ENCODE measurements at places on chromosomes 5 and 9.

DNA sequence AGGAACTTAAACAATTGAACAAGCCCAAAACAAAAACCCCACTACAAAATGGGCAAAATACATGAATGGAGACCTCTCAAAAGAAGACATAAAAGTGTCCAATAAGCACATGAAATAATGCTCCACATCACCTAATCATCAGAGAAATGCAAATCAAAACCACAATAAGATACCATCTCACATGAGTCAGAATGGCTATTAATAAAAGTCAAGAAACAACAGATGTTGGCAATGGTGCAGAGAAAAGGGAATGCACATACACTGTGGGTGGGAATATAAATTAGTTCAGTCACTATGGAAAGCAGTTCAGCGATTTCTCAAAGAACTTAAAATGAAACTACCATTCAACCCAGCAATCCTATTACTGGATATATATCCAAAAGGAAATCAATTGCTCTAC is 337.4 kb upstream of the GRIA1 start:
- DNase-seq = no peak

GRCh38 chr5:150645070-150645700 is 4.7 kb downstream of the SYNPO start:
- no peak for DNase-seq

- DNase-seq = no peak
Observed at GRCh38 chr9:93810028-93810971, 144.9 kb downstream of the BARX1 start.

- no peak for DNase-seq
Observed at GRCh38 chr9:133793471-133793870, 55.3 kb upstream of the SARDH start.

GRCh38 chr5:81268521-81269196 is 32.7 kb upstream of the ZCCHC9 start:
- DNase-seq = no peak

GRCh38 chr5:74640954-74641734 is 616 bp upstream of the ENC1 start:
- DNase-seq = no peak

DNA sequence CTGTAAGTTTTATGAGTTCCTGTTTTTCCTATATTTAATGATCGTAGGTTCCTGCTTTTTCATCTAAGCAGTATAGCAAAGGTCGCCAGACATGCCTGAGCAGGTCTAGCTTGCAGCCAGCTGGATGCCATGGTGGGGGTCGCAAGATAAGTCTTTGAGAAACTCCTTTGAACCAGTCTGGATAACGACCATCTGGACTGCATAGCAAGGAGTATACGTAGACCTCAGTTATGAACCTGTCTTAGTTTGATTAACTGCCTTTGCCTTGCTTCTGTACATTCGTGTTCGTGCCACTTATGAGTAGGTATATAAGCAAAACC is 8.4 kb upstream of the SPATA31E1 start:
- DNase-seq = no peak

- no peak for DNase-seq
Observed at GRCh38 chr9:129237164-129237611, 59.1 kb upstream of the IER5L start.

GRCh38 chr5:60993425-60993824 is 48.4 kb downstream of the NDUFAF2 start:
- DNase-seq = no peak

DNA sequence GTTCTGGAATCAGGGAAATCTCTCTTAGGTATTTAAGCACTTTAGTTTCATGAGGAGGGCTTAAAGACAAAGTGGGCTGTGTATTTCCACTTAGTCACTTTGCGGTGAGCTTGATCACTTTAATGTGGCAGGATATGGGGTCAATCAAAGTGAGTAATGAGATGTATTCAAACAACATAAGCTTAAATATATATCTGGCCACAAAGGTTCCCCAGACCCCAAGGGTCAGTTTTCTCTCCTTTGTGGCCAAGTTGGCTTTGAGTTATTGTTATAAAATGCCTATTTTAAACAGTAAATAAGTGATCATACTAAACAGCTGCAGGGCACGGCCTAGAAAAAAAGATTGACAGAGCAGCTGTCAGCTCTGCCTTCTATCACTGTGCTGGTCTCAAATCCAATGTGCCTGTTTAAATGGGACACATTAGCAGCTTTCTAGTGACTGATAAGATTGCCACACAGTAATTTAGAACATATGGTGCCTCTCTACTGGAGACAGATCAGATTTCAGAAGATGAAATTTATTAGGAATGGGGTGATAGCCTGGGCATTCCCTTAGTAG is 363.9 kb downstream of the AGTPBP1 start:
- no peak for DNase-seq

GRCh38 chr5:146331423-146331822 is 7.2 kb upstream of the POU4F3 start:
- DNase-seq = no peak

DNA sequence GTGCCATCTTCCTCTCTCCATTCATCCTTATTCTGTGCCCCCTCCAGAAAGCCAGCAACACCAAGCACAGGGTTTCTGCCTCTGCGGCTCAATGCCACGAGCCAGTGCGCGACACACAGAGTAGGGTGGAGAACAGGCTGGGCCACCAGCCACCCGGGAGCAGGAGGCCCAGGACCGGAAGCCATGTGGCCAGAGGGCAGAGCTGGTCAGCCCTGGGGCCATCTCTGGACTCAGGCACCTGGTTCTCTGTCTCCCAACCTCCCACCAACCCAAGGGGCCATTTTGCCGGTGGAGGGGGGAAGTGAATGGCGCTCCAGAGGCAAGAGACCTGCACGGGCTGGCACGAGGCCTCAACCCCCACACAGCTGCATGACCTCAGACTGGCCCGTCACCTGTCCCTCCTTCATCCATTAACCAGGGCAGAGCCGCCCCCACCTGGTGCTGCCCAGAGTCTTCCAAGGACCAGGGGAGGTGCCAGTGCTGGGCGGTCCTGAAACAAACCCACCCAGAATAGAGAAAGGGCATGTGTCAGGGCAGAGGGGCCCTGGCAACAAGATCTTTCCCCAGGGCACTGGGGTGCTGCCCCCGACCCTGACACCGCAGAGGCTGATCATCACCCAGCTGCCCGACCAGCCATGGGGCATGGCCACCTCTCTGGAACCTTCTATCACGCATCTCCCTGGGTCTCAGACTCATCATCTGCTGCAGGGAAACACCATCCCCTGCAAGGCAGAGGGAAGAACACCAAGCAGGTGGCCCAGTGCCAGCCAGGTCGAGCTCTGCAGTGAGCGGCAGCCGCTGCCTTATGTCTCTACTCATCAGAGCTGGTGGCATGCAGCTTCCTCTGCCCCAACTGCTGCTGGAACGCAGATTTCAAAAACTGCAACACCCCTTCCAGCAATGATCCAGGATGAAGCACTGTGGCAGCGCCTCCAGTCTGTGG is 11.9 kb downstream of the VAV2 start:
- DNase-seq = no peak

- DNase-seq = no peak
Observed at GRCh38 chr5:68026092-68026885, 189.3 kb upstream of the PIK3R1 start.

GRCh38 chr5:8981496-8981895 is 564.4 kb downstream of the SEMA5A start:
- no peak for DNase-seq

DNA sequence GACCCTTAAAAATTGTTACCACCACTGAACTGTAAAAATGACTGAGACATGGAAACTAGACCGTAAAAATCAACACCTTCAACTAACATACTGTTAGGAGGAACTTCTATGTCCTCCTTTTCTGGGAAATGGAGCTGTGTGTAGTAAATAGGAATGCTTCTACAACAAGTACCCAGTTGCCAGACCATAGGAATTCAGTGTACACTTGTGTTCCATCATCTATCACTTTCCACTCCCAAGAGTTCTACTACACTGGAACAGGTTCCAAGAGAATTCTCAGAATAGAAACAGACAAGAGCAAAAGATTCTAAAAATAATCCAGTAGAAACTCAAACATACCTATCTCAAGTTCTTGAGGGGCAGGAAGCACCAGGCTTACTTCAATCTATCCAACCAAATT is 23.6 kb downstream of the UBAP2 start:
- no peak for DNase-seq

GRCh38 chr9:36551129-36551528 is 21.6 kb upstream of the MELK start:
- no peak for DNase-seq

DNA sequence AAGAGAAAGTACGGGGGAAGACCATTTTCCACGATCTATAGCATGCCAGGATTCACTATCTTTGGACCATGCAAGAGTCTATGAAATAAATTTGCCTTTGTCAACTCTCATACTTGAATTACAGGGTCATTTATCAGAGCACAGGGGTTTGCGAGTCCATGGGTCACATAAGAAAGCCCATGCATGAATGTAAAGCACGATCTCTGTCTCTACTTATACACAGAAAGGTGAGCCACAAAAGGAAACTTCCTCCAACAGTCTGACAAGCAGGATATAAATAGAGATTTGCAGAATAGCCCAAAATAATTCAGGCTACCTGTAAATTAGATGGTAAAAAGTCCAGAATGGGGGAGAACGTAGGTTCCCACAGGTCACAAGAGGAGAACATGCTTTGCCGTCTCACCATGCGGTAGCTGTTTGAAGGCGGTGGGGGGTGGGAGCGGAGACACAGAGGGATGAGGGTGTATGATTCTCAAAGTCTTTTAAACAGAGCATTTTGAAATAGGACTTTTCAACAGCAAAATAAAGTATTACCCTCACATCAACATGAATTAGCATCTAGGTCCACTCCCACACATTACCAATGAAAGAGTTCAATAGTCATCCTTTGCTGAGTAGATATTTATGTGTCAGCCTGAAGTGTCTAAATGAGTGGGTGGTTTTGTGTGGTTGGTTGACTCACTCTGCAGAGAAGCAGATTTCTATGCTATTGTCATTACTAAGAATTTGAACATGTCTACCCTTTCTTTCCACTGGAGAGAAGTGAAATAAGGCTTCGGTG is 279.7 kb downstream of the EBF1 start:
- DNase-seq = no peak

- no peak for DNase-seq
Observed at GRCh38 chr9:108386859-108387384, 468.9 kb downstream of the ACTL7B start.

DNA sequence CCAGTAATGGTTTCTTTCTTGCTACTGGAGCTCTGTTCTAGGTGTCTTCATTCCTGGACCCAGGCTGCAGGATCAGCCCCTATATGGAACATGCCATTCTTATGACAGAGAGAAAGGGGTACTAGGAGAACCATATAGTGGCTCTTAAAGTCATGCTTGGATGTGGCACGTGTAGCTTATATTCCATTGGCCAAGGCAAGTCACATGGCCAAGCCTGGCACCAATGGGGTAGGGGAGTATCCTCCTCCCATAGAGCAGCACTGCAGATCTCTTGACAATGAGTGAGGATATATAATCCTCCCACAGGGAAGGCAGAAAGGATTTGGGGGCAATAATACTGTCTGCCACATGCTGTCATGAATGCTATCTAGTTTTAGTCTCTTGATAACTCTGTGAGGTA is 193.3 kb downstream of the PALM2AKAP2 start:
- DNase-seq = no peak

DNA sequence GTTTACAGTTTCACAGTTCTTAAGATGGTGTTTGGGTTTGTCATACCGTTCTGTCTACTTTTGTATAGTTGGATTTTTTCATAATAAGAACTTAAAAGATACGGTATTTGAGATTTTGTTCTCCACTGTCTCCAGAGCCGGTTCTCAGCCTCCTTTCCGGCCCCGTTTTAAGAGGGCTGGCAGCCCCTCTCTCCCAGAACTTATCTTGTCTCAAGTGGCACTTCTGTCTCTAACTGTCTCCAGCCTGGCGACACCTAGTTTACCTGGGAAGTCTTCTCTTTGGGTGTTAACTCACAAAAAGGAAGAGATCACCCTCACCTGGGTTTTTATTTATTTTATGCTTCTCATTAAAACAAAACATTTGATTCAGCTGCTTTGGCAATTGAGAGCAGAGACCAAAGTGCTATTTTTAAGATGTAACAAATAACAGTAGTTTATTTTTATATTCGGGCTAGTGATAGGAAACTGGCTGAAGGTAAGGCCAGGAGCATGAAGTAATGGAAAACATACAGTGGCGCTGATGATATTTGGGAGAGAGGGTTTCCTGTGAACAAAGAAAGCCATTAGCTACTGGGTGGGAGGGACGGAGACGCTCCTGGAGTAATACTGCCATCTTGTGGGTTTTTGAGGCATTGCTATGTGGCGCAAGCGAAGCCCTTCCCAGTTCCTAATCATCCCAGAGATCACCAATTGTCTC is 48.3 kb downstream of the ACER2 start:
- DNase-seq = peak; percentile 35

- no peak for DNase-seq
Observed at GRCh38 chr9:92762781-92763708, 1.6 kb downstream of the BICD2 start.

DNA sequence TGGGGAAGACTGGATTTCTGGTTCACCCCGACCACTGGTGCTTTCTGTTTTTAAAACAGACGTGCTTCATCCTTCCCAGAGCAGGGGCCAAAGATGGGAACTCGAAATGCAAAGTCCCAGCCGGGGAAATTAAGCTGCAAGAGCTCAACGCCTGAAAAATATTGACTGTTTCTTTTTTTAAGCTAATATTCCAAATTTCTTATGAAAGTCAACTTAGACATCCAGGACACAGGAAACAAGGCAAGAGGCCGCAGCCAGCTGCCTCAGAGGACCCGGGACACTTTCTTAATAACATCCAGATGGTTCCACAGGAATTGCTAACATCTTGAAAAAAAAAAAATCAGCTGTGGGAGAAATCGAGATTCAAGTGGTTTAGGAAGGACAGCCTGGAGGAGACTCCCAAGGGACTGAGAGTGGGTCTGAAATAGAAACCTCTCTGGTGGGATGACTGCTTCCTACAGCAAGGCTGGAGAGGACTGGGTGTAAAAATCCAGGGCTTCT is 144.9 kb downstream of the FGF1 start:
- no peak for DNase-seq

DNA sequence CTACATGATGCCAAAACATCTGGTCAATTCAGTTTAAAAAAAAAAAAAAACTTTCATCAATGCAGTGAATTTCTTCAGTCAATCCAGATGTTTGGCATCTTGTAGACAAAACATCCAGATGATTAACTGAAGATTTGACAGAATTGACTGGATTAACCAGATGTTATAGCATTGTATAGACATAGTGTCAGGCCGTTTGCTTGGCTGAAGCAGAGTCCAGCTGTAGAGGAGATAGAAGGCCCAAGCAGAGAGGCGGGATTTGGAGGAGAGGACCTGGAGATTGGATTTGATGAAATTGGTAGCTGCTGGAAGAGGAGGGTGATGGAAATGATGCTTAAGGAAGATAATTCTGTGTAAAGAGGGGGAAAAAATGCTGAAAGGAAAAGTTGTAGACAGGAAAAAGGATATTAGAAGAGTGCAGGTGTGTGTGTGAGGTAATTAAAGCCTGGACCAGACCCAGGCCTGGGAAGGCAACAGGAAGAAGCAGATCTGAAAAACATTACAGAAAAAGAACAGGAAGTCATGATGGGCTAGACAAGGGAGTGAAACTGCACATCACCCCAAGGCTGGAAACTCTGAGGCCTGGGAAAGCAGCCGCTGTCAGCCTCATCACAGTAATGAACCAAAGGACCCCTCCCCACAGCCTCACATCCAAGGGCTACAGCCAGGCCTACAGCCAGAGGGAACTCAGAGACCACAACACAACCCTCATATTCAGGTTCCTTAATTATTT is 258.3 kb downstream of the CWC27 start:
- DNase-seq = no peak

Data from stimulated activated CD8-positive, alpha-beta memory T cell treated with anti-CD3 and anti-CD28 coated beads, Interleukin-12 subunit alpha, Interleukin-12 subunit beta, amount 100 ng/mL, for 1 hour (primary cell).